Activated B cell treated with CpG ODN at 0.5 μM for 24 hours (primary cell): ENCODE measurements at places on chromosomes 12 and 14. TPM values are rescaled to one million over a fixed set of nuclear protein-coding genes. Genes with fewer than 3 reads are reported as not detected.

- peaks cover 11% of the 10 kb centered on the region for H3K27me3 ChIP-seq
- H3K27ac ChIP-seq: no peak overlapping the region
- no peaks in the 10 kb centered on the region for H3K36me3 ChIP-seq
- H3K4me1 ChIP-seq: no peaks in the 10 kb centered on the region
- H3K4me3 ChIP-seq: no peak overlapping the region
Observed at GRCh38 chr12:119175081-119175480, 3.6 kb upstream of the HSPB8 start.

DNA sequence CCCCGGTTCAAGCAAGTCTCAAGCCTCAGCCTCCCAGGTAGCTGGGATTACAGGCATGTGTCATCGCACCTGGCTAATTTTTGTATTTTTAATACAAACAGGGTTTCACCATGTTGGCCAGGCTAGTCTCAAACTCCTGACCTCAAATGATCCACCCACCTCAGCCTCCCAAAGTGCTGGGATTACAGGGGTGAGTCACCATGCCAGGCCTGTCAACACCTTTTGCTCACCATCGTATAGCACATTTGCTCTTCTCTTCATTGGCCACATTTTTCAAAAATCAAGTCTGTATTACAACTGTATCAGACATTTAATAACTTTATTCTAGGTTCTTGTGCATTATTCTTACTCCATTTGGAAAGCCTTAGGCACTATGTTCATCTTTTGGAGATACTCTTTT, 50.3 kb downstream of the BCAT1 start:
- peaks cover 2% of the 10 kb centered on the region for H3K36me3 ChIP-seq
- DNase-seq: no peak
- peaks cover 19% of the 10 kb centered on the region for H3K4me1 ChIP-seq
- no peak overlapping the region for H3K27ac ChIP-seq
- H3K27me3 ChIP-seq: peaks cover 15% of the 10 kb centered on the region

GRCh38 chr12:26724309-26724702, 108.7 kb downstream of the ITPR2 start:
- no peak overlapping the region for H3K27ac ChIP-seq
- no peak for DNase-seq
- no peak overlapping the region for H3K4me3 ChIP-seq
- H3K4me1 ChIP-seq: peaks cover 22% of the 10 kb centered on the region
- no peaks in the 10 kb centered on the region for H3K27me3 ChIP-seq

DNA sequence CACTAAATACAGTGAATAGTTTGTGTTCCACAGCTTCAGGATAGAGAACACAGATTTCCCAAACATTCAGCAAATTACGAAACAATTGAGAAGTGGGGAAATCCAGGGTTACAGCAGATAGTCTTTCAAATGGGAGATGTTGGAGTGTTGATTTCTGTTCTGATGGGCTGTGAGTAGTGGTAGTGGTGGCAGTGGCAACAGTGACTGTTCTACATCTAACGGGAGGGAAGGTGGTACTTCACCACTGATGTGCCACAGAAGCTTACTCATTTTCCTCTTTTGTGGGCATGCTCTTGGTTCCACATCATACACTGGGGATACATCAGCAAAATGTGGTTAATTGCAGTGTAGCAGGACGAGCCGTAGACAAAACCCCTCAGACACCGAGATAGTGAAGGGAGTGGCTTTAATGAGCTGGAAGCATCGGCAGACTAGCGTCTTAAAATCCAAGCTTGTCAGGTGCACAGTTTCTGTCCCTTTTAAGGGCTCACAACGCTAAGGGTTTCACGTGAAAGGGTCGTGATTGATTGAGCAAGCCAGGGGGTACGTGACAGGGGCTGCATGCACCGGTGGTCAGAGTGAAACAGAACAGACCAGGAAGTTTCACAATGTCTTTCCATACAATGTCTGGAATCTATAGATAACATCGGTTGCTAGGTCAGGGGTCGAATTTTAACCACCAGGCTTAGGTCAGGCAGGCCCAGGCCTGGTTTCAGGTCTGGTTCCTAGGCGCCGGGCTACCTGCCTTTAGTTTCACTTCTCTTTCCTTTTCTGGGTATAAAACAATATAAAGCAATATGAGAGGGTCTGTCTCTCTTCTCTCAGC, 330.6 kb upstream of the FBXO33 start:
- no peak overlapping the region for H3K4me3 ChIP-seq
- no peak overlapping the region for H3K27ac ChIP-seq
- H3K4me1 ChIP-seq: peaks cover 11% of the 10 kb centered on the region
- no peak for DNase-seq

- peaks cover 6% of the 10 kb centered on the region for H3K4me1 ChIP-seq
- H3K27me3 ChIP-seq: no peaks in the 10 kb centered on the region
- DNase-seq: no peak
- H3K27ac ChIP-seq: no peak overlapping the region
Observed at GRCh38 chr12:53486736-53487487, 12.3 kb downstream of the MAP3K12 start.

DNA sequence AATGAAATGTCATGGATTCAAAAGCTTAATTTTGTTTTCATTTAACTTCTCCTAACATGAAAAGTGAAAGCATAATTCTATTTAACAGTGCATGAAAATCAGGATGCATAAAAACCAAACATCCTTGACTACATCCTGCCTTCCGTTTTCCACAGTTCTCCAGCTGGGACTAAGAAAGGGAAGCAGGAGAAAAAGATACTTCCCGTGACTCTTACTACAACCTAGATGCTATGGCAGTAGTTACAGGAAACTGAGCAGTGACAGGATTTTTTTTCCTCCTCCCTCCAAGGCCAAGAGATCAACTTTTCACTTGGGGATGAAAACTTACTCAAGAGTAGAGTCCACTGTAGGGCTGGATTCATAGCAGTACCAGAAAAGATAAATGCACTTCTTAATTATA, 2.6 kb downstream of the EXOC5 start:
- no peak overlapping the region for H3K4me3 ChIP-seq
- no peak overlapping the region for H3K27ac ChIP-seq
- no peak for DNase-seq
- peaks cover 63% of the 10 kb centered on the region for H3K4me1 ChIP-seq

- no peak for DNase-seq
- no peaks in the 10 kb centered on the region for H3K27me3 ChIP-seq
- H3K4me3 ChIP-seq: no peak overlapping the region
- H3K27ac ChIP-seq: no peak overlapping the region
- H3K4me1 ChIP-seq: no peaks in the 10 kb centered on the region
- H3K36me3 ChIP-seq: no peaks in the 10 kb centered on the region
Observed at GRCh38 chr12:19885093-19885812, 446.0 kb downstream of the AEBP2 start.

- DNase-seq: no peak
- no peaks in the 10 kb centered on the region for H3K36me3 ChIP-seq
- no peak overlapping the region for H3K4me3 ChIP-seq
Observed at GRCh38 chr14:101451166-101451565, 110.1 kb upstream of the DIO3 start.

DNA sequence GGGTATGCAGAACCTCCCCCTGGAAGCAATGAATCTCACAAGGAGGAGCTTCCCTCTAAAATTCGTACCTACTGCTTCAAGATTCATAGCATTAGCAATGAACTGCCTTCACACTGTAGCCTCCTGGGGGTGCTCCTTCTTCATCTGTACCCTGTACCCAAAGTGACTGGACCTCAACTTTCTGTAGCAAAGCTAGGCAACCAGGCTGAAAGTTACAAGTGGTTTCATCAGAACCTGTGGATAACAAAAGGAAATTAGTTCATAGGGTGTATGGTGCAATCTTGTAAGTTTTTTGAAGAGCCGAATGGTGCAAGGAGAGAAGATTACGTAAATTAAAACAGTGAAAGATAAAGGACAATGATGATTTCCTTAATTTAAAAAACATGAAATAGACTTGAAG, 1541.7 kb upstream of the FLRT2 start:
- no peak overlapping the region for H3K4me3 ChIP-seq
- H3K27me3 ChIP-seq: no peaks in the 10 kb centered on the region
- H3K4me1 ChIP-seq: no peaks in the 10 kb centered on the region
- H3K27ac ChIP-seq: no peak overlapping the region
- H3K36me3 ChIP-seq: no peaks in the 10 kb centered on the region

- H3K4me1 ChIP-seq: no peaks in the 10 kb centered on the region
- H3K36me3 ChIP-seq: no peaks in the 10 kb centered on the region
- H3K27me3 ChIP-seq: peaks cover 6% of the 10 kb centered on the region
- DNase-seq: no peak
- H3K4me3 ChIP-seq: no peak overlapping the region
- no peak overlapping the region for H3K27ac ChIP-seq
Observed at GRCh38 chr12:51636581-51636980, 45.5 kb downstream of the SCN8A start.

DNA sequence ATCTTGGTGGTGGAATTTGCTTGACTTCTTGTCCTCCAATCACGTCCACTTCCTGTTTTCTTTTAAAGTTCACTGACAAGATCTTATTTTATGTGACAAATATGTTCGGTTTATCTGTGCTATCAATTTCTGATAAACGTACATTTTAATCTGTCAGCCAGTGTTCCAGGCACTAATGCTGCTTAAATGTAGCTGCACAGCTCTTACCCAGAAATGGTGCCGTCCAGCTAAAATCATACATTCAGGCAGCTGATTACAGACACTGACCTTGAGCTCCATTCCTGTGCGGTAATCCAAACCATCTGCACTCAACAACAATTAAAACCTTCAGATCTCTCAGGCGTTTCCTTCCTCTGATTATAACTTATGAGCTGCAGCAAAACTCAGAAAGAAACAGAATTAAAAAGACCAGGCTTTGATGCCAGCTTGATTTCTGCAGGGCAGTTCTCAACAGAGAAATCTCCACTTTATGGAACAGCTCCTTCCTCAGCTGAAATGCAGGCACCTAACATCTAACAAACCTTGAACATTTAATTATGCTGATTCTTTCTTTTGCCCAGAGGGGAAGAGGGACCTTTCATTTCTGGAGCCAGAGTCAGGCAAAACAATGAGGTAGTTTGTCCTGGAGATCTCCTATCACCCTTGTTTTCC, 26.4 kb upstream of the RASSF3 start:
- peak overlapping the region; percentile 62 for H3K4me3 ChIP-seq
- H3K27ac ChIP-seq: no peak overlapping the region
- peaks cover 13% of the 10 kb centered on the region for H3K4me1 ChIP-seq
- H3K27me3 ChIP-seq: no peaks in the 10 kb centered on the region
- no peak for DNase-seq

DNA sequence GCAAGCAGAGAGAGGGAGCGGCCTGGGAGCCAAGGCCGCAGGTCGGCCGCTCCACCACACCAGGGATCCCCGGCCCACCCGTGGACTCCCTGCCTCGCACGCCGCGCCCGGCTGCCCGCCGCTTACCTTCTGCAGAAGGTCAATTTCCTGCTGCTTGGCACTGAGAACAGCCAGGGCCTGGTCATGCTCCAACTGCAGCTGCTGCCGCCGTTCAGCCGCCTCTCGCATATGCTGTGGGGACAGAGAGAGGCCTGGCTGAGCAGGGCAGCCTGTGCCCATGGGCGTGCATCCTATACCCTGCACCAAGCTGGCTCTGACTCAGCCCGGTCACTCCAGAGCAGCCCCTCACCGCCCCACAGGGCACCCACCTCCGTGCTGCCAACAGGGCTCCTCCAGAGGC, 141.1 kb downstream of the PIWIL1 start:
- H3K36me3 ChIP-seq: no peaks in the 10 kb centered on the region
- no peak overlapping the region for H3K27ac ChIP-seq
- no peak for DNase-seq
- no peaks in the 10 kb centered on the region for H3K4me1 ChIP-seq
- no peak overlapping the region for H3K4me3 ChIP-seq

DNA sequence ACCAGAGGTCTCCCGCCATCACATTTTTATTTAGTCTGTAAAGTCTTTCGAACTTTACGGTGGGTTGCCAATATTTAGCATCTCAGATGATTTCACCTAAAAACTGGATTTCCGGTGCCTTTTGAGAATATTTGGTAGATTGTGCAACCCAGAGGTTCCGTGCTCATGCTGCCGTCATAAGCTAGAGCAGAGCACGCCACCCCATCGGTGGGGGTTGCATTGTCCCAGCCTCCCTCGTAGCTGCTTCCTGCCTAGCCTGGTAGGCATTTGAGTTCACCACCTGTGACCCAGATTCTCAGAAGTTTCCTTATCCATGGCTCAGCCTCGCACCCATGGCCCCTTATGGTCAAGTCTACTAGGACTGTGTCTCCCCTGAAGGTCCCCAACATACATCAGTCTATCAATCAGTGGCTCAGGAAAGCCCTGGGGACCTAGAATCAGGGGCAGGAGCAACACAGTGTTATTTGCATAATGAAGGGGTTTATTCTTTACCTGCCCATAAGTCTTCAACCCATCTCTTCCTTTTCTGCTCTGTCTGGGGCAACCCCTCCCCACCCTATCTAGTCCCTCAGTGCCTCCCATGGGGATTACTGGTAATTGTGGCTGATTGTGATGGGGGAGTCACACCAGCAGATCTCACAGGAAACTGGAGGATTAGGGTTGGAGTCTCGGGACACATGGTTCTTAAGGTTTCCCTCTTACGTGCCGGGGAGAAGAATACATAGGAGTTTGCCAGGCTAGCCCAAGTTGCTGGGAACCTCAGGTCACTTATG, 152.3 kb downstream of the PHETA1 start:
- no peaks in the 10 kb centered on the region for H3K36me3 ChIP-seq
- H3K4me1 ChIP-seq: no peaks in the 10 kb centered on the region
- peaks cover 10% of the 10 kb centered on the region for H3K27me3 ChIP-seq
- no peak overlapping the region for H3K4me3 ChIP-seq

DNA sequence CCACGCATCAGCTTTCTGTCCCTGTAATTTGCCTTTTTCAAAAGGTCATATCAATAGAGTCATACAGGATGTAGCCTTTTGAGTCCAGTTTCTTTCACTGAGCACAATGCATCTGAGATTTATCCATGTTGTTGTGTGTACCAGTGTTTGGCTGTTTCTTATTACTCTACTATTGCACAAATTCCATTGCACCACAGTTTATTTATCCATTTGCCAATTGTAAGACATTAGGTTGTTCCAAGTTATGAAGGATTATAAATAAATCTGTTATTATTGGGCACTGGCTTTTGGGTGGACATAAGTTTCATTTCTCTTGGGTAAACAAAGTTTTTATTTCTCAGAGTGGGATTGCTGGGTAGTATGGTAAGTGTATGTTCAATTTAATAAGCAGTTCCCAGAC, 68.3 kb upstream of the TBPL2 start:
- DNase-seq: no peak
- no peaks in the 10 kb centered on the region for H3K4me1 ChIP-seq
- no peak overlapping the region for H3K27ac ChIP-seq
- H3K27me3 ChIP-seq: no peaks in the 10 kb centered on the region

Gene GALNT16
- total RNA-seq: 0.56 and 1.2 TPM in 2 replicates

Gene SMIM41
- 0.24 TPM in 1 of 2 replicates, not detected in the other for total RNA-seq

Gene NPAS3
- not detected in 2 replicates for total RNA-seq

Gene SIRT4
- total RNA-seq: 1.6 and 1.7 TPM in 2 replicates

Gene ARHGEF40
- 1.0 and 1.4 TPM in 2 replicates for total RNA-seq

Gene NOS1
- total RNA-seq: not detected in 2 replicates

Gene CCDC92
- total RNA-seq: 21.5 and 23.7 TPM in 2 replicates

Gene PRIMA1
- total RNA-seq: not detected in 2 replicates

Gene LTBP2
- 0.07 and 0.11 TPM in 2 replicates for total RNA-seq

Gene OVCH1
- total RNA-seq: not detected in 2 replicates

Gene CCDC175
- total RNA-seq: not detected in 2 replicates
